ENCODE measurements at places on chromosomes 11 and 22. TPM values are rescaled to one million over a fixed set of nuclear protein-coding genes. Genes with fewer than 3 reads are reported as not detected.

The WBP2NL gene
- 0.66 TPM for total RNA-seq

The HSCB gene
- total RNA-seq: 24.7 TPM

The LRP4 gene
- 1.0 TPM for total RNA-seq

The CEP164 gene
- 47.4 TPM for total RNA-seq

The ANGPTL5 gene
- total RNA-seq: not detected

The ANO9 gene
- total RNA-seq: 7.2 TPM

The ATG2A gene
- 29.9 TPM for total RNA-seq

The RAG1 gene
- 0.16 TPM for total RNA-seq

The NPTXR gene
- total RNA-seq: 0.93 TPM

The KCNK7 gene
- not detected for total RNA-seq

The DCHS1 gene
- total RNA-seq: 0.19 TPM

- DNase-seq: peak; percentile 88
- H3K27me3 ChIP-seq: no peaks in the 10 kb centered on the region
- peaks cover 5% of the 10 kb centered on the region for H3K36me3 ChIP-seq
- peaks cover 11% of the 10 kb centered on the region for H3K4me1 ChIP-seq
- H3K27ac ChIP-seq: peak overlapping the region; percentile 29
These were observed 23.9 kb upstream of the SCGB1A1 start for GRCh38 chr11:62394825-62395538.

GRCh38 chr11:819943-820649, 1.4 kb downstream of the PNPLA2 start:
- H3K27me3 ChIP-seq: no peaks in the 10 kb centered on the region
- H3K4me3 ChIP-seq: peak overlapping the region; percentile 72
- peaks cover 34% of the 10 kb centered on the region for H3K36me3 ChIP-seq
- peaks cover 11% of the 10 kb centered on the region for H3K4me1 ChIP-seq
- peak; percentile 91 for DNase-seq

- H3K27me3 ChIP-seq: no peaks in the 10 kb centered on the region
- peaks cover 7% of the 10 kb centered on the region for H3K36me3 ChIP-seq
- no peak overlapping the region for H3K4me3 ChIP-seq
- H3K4me1 ChIP-seq: peaks cover 6% of the 10 kb centered on the region
- DNase-seq: no peak
These were observed 8.5 kb downstream of the BACE1-AS start for GRCh38 chr11:117299351-117300282.

GRCh38 chr22:37544955-37545702, 15.2 kb upstream of the CDC42EP1 start:
- DNase-seq: peak; percentile 91
- peaks cover 6% of the 10 kb centered on the region for H3K36me3 ChIP-seq
- peak overlapping the region; percentile 50 for H3K4me3 ChIP-seq
- H3K27me3 ChIP-seq: no peaks in the 10 kb centered on the region
- H3K27ac ChIP-seq: peak overlapping the region; percentile 78

GRCh38 chr11:88360141-88360540, 22.6 kb upstream of the CTSC start:
- H3K4me3 ChIP-seq: no peak overlapping the region
- H3K27me3 ChIP-seq: no peaks in the 10 kb centered on the region
- H3K27ac ChIP-seq: no peak overlapping the region
- H3K36me3 ChIP-seq: no peaks in the 10 kb centered on the region

GRCh38 chr11:104487046-104487806, 323.3 kb upstream of the PDGFD start:
- no peak overlapping the region for H3K4me3 ChIP-seq
- no peaks in the 10 kb centered on the region for H3K27me3 ChIP-seq
- H3K4me1 ChIP-seq: no peaks in the 10 kb centered on the region
- no peak overlapping the region for H3K27ac ChIP-seq
- no peaks in the 10 kb centered on the region for H3K36me3 ChIP-seq

GRCh38 chr22:25014896-25015755, 62.6 kb downstream of the KIAA1671 start:
- no peak for DNase-seq
- no peak overlapping the region for H3K4me3 ChIP-seq
- no peak overlapping the region for H3K27ac ChIP-seq
- peaks cover 54% of the 10 kb centered on the region for H3K36me3 ChIP-seq

DNA sequence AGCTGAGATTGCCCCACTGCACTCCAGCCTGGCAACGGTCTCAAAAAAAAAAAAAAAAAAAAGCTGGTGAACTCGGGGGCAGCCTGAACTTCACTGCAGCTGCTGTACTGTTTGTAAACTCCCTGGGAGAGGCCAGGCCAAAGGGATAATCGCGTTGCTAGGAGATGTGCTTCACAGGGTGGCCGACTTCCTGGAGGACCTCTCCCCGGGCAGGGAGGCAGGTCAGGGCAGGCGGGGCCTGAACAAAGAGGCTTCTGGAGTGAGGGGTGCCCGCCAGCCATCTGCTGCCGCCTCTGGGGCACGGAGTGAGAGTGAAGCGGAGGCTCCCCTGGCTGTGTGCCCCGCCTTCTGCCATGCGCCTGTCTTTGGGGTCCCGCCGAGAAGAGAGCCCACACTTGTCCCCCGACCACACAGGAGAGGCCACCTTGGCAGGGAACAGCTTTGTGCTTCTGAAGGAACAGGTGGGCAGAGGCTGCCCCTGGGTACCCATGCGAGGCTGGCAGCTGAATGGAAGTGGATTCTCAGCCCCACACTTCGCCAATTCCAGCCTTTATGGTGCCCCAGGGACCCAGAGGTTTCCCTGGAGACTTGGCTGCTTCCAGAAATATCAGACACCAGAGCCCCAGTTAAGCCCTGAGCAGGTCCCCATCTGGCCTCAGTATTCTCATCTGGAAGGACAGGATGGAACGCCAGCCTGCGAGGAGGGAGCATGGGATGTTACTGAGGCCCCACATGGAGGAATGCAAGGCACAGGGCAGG, 29.6 kb downstream of the TMEM184B start:
- peaks cover 32% of the 10 kb centered on the region for H3K4me1 ChIP-seq
- peaks cover 30% of the 10 kb centered on the region for H3K36me3 ChIP-seq
- H3K27ac ChIP-seq: no peak overlapping the region
- no peaks in the 10 kb centered on the region for H3K27me3 ChIP-seq

GRCh38 chr11:92826136-92826535, 143.3 kb upstream of the MTNR1B start:
- H3K27me3 ChIP-seq: peaks cover 12% of the 10 kb centered on the region
- peak; percentile 68 for DNase-seq
- no peak overlapping the region for H3K27ac ChIP-seq
- H3K36me3 ChIP-seq: no peaks in the 10 kb centered on the region
- no peak overlapping the region for H3K4me3 ChIP-seq

- H3K4me3 ChIP-seq: no peak overlapping the region
- H3K27ac ChIP-seq: no peak overlapping the region
- no peak for DNase-seq
- no peaks in the 10 kb centered on the region for H3K27me3 ChIP-seq
- no peaks in the 10 kb centered on the region for H3K36me3 ChIP-seq
These were observed 40.7 kb downstream of the DCUN1D5 start for GRCh38 chr11:103051151-103051801.

- no peak overlapping the region for H3K27ac ChIP-seq
- H3K4me3 ChIP-seq: no peak overlapping the region
- H3K36me3 ChIP-seq: peaks cover 5% of the 10 kb centered on the region
- H3K27me3 ChIP-seq: no peaks in the 10 kb centered on the region
These were observed 21.4 kb upstream of the CRTAM start for GRCh38 chr11:122816761-122817520.

GRCh38 chr11:101031713-101032112, 97.9 kb downstream of the PGR start:
- H3K27me3 ChIP-seq: no peaks in the 10 kb centered on the region
- no peak overlapping the region for H3K4me3 ChIP-seq
- no peaks in the 10 kb centered on the region for H3K36me3 ChIP-seq
- no peak overlapping the region for H3K27ac ChIP-seq
- H3K4me1 ChIP-seq: no peaks in the 10 kb centered on the region
- no peak for DNase-seq

- H3K4me1 ChIP-seq: peaks cover 22% of the 10 kb centered on the region
- no peak for DNase-seq
- H3K4me3 ChIP-seq: peak overlapping the region; percentile 95
- no peaks in the 10 kb centered on the region for H3K27me3 ChIP-seq
- H3K36me3 ChIP-seq: peaks cover 20% of the 10 kb centered on the region
These were observed 815 bp downstream of the EHD1 start for GRCh38 chr11:64877390-64878222.

- no peak overlapping the region for H3K4me3 ChIP-seq
- H3K36me3 ChIP-seq: peaks cover 13% of the 10 kb centered on the region
- H3K27ac ChIP-seq: no peak overlapping the region
- no peaks in the 10 kb centered on the region for H3K27me3 ChIP-seq
These were observed 14.1 kb downstream of the ENDOD1 start for GRCh38 chr11:95103701-95104100.

DNA sequence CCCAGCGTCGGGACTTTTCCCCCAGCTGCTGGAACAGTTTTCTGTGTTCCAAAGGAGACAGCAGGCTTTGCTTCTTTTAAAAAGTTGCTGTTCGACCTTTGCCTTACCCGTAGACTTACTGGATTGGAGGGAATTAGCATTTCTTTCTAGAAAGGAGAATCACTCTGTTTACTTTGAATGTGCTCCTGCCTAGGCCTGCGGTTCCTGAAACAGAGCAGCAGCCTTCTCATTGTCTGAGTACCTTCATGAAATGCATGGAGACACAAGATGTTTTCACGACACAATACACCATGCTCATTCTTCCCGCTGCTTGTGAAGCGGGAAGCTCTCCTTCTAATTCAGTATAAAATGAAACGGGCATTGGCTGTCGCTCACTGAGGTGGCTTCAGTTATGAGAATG, 196.2 kb downstream of the TBC1D22A start:
- H3K4me1 ChIP-seq: no peaks in the 10 kb centered on the region
- H3K36me3 ChIP-seq: peaks cover 6% of the 10 kb centered on the region

GRCh38 chr11:110497231-110497978, 67.7 kb downstream of the FDX1 start:
- peak; percentile 58 for DNase-seq
- no peak overlapping the region for H3K4me3 ChIP-seq
- H3K27ac ChIP-seq: no peak overlapping the region
- peaks cover 8% of the 10 kb centered on the region for H3K4me1 ChIP-seq
- no peaks in the 10 kb centered on the region for H3K27me3 ChIP-seq

DNA sequence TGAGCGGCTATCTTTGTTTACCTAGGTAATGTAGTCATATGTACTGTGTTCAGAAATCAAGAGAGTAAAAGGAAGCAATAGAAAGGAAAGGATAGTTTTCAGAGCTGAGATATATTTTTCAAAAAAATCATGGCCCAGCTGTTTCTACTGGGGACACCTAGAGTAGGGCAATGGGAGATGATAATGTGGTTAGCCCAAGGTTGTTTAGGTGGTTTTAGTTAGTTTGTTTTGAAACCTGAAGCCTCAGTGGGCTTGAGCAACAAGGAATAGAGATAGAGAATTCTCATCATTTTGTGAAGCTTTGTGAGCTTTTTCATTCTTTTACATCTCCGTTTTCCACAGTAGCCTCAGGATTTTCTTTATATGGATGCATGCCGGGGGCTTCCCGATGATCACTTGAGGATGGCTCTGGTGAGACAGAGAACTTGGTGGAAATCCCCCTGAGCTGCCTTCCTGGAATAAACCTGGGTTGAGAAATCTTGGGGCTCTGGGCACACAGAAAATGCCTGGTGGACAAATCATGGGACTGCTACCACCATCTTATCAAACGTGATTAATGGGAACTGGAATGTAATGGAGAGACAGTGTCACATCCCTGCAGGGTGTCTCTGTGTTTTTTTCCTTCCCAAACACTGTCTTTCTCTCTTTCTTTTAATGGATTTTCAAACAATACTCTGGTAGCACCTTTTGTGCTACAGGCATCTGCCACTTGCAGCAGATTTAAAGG, 49.0 kb downstream of the ARHGAP42 start:
- H3K27me3 ChIP-seq: no peaks in the 10 kb centered on the region
- H3K36me3 ChIP-seq: no peaks in the 10 kb centered on the region
- no peak overlapping the region for H3K27ac ChIP-seq
- no peak for DNase-seq
- H3K4me3 ChIP-seq: no peak overlapping the region

GRCh38 chr11:11532574-11532973, 89.2 kb downstream of the GALNT18 start:
- DNase-seq: no peak
- H3K4me3 ChIP-seq: no peak overlapping the region
- H3K4me1 ChIP-seq: no peaks in the 10 kb centered on the region
- no peaks in the 10 kb centered on the region for H3K27me3 ChIP-seq

DNA sequence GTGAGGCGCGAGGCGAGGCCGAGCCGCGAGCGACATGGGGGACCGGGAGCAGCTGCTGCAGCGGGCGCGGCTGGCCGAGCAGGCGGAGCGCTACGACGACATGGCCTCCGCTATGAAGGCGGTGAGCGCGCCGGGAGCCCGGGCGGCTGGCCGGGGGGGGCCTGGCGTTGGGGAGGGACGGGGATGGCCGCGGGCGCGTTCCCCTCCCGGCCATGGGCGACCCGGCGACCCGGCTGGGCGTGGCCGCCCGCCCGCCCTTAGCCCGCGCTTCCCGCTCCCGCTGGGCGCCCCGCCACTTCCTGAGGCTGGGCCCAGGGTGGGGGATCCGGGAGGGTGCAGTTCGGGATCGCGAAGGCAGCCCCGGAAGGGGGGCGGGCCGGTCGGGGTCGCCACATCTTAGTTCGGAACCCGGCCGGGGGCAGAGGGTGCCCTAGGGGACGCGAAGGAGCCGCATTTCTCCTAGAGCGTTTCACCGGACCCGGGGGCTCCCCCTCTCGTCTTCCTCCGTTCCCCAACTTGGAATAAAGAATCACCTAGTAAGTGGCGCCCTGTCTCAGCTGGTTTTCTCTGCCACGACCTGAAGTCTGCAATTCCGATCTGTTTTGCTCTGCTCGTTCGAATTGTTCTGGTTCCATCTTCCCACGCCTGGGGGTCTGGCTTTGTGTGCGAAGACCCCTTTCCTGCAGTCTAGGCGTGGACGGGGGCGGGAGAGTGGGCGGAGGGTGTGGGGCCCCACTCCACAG, 536 bp downstream of the YWHAH start:
- peaks cover 14% of the 10 kb centered on the region for H3K36me3 ChIP-seq
- H3K27ac ChIP-seq: no peak overlapping the region
- peaks cover 6% of the 10 kb centered on the region for H3K4me1 ChIP-seq
- no peaks in the 10 kb centered on the region for H3K27me3 ChIP-seq
- H3K4me3 ChIP-seq: no peak overlapping the region
- peak; percentile 27 for DNase-seq

GRCh38 chr11:74100735-74101134, 70.1 kb downstream of the C2CD3 start:
- no peak for DNase-seq
- H3K27ac ChIP-seq: no peak overlapping the region
- no peaks in the 10 kb centered on the region for H3K27me3 ChIP-seq

- peaks cover 13% of the 10 kb centered on the region for H3K4me1 ChIP-seq
- no peak overlapping the region for H3K4me3 ChIP-seq
- H3K27me3 ChIP-seq: no peaks in the 10 kb centered on the region
- peaks cover 8% of the 10 kb centered on the region for H3K36me3 ChIP-seq
- DNase-seq: no peak
These were observed 29.3 kb downstream of the RTN3 start for GRCh38 chr11:63710476-63711217.

GRCh38 chr11:11586465-11586864, 35.3 kb downstream of the GALNT18 start:
- H3K27me3 ChIP-seq: no peaks in the 10 kb centered on the region
- no peaks in the 10 kb centered on the region for H3K36me3 ChIP-seq
- H3K4me1 ChIP-seq: peaks cover 32% of the 10 kb centered on the region
- no peak overlapping the region for H3K4me3 ChIP-seq
- no peak overlapping the region for H3K27ac ChIP-seq

- no peaks in the 10 kb centered on the region for H3K36me3 ChIP-seq
- no peaks in the 10 kb centered on the region for H3K27me3 ChIP-seq
- no peak overlapping the region for H3K4me3 ChIP-seq
These were observed 65.5 kb upstream of the ARHGAP20 start for GRCh38 chr11:110777775-110778174.

GRCh38 chr11:119229288-119229672, 23.1 kb downstream of the CBL start:
- no peaks in the 10 kb centered on the region for H3K27me3 ChIP-seq
- peaks cover 10% of the 10 kb centered on the region for H3K4me1 ChIP-seq
- peak overlapping the region; percentile 56 for H3K27ac ChIP-seq
- DNase-seq: no peak
- peaks cover 27% of the 10 kb centered on the region for H3K36me3 ChIP-seq

Data from MCF 10A (cell line).